Esophagus squamous epithelium (tissue), 5 donors: ENCODE measurements at places on chromosomes 7 and 10.

DNA sequence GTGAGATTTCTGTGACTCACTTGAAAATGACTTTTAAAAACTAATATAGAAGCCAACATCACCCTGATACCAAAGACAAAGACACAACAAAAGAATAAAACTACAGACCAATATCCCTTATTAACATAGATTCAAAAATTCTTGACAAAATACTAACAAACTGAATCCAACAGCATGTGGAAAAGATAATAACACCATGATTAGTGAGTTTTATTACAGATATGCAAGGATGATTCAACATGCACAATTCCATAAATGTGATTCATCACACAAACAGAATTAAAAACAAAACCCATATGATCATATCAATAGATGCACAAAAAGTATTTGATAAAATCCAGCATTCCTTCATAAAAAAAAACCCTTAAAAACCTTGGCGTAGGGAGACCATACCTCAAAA lies 6.5 kb downstream of the MGAM start:
- no peak for DNase-seq

DNA sequence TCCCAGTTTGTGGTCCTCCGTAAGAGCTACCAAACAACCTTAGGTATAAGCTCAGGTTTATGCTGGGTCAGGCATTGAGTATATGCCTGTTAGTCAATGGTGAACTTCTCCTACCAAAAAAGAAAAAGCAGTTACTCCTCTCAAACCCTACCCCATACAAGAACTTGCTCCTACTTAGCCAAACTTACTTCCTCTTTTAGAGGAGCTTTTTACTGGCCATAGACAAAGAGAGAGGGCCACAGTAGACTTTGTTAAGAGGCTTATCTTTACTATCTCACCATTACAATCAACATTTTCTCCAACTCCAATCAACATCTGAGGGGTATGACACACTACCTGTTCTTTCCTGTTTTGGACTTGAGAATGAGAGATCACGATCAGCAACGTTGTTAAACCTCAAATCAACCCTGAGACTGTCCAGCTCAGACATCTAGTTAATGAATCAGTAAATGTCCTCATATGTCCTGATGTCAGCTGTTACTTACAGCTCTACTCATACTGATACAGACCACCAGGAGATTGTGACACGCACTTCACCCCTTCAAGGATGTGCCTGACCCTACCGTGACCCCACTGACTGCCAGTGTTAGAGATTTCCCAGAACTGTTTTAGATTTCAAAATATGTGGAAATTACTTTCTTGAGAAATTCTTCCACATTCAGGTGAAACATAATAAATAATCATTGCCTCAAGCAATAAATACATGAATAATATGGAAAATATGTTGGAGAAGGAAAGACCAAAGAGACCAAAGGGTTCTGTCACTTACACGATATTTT lies 18.4 kb upstream of the CCDC71L start:
- DNase-seq, result no peak

GRCh38 chr7:83921941-83922607 lies 272.5 kb downstream of the SEMA3A start:
- DNase-seq, result no peak

GRCh38 chr7:150962553-150963399 lies 15.3 kb downstream of the KCNH2 start:
- no peak for DNase-seq

DNA sequence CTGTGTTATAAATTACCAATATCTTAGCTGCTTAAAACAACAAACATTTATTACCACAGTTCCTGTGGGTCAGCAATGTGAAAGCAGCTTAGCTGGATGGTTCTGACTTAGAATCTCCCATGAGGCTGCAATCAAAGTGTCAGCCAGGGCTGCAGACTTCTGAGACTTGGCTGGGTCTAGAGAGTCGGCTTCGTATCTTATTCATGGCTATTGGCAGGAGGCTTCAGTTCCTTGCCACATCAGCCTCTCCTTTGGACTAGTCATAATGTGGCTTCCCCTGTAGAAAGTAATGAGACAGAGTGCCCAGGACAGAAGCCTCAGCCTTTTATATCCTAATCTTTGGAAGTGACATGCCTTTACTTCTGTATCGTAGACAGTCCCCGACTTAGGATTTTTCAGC lies 27.3 kb downstream of the RALA start:
- no peak for DNase-seq

DNA sequence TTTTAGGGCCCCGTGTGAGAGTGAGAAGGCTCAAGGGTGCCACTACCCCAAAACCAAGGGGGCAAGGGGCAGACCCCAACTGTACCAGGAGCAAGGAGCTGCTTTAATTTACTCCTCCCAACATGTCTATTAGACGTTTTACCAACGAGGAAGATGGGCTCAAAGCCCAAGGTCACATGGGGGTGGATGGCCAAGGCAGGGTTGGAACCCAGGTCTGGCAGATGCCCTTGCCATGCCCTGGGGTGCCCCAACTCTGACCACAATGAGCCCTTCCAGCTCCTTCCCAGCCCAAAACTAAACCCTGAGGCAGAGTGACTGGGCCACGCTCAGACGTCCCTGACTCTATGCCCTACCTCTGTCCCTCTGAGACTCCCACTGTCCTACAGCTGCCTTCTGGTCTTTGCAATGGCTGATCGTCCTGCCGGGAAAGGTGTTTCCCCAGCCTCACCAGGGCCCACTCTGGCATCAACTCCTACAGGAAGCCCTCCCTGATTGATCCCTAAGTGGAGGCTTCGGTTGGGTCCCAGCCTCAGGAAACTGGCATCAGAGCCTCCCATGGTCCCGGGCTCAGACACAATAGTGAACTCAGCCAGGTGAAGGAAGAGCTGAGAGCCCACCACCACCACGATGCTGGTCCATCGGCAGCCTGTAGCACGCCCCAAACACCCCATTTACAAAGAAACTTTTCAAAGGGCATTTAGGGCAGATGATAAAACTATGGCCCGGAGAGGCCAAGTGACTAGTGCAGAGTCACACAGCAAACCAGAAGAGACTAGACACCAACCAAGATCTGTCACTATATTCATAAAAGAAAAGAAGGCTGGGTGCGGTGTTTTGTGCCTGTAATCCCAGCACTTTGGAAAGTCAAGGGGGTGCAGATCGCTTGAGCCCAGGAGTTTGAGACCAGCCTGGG lies 60.2 kb upstream of the MYL10 start:
- no peak for DNase-seq

GRCh38 chr10:8238986-8239385 lies 184.5 kb downstream of the GATA3 start:
- no peak for DNase-seq

DNA sequence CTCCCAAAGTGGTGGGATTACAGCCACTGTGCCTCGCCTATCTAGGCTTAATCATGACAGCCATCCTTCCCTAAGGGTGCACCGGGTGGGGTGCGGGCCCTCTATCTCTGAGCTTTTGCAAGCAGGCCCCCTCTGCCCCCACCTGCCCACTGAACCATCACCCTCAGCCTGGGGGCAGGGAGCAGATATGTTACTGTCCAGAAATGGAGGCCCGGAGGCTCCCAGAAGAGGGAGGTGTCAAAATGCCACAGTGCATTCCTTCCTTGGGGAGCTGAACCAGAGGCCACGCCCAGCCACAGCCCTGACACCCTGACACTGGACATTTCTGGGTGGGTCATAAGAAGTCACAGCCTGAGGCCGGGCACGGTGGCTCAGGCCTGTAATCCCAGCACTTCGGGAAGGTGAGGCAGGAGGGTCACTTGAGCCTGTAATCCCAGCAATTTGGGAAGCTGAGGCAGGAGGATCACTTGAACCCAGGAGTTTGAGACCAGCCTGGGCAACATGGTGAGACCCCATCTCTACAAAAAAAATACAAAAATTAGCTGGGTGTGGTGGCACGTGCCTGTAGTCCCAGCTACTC lies 129.8 kb upstream of the TNRC18 start:
- no peak for DNase-seq

DNA sequence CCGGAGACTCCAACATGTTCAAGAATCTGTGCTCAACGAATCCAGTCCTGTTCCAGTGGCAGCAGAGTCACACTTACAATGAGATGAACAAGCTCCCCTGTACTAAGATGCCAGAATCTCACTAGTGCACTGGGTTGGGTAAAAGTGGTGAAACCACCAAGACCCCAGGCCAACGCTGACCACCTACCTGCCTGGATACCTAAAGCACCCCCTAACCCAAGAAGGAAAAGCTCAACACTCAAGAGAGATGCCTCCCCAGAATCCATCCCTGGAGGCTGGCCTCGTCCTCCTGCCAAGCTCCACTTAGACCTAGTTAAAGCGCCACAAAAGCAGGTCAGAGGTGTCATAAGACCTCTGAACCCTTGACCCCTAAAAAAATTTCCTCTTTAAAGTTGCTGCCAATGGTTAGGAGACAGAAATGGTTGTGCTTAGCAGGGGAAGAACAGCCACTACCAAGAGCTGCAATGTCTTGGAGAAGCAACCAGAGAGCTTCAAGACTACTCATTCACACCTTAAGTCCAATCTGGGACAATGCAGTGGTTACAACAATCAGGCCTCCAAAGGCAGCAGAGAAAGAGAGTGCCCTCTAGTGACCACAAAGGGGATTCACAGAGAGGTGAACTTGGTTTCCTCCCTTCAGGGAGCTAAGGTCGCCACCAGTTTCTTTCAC lies 94.6 kb upstream of the MACROH2A2 start:
- DNase-seq, result no peak

DNA sequence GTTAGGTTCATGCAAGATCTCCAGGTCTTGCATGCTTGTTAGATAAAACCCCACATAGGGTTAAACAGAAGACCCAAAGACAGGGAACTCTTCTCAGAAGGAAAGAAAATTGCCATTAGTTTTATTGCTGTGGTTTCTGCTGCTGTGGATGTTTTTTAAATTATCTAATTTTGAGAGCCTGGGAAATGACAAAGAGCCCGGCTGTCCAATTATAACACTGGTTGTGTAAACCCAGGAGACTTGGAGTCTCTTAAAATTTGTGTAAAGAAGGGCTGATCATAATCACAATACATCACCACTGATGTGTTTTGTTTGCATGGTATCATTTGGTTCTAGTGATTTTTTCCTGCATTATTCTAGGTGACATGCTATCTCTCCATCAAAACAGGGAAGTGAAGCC lies 246.5 kb upstream of the MYO3A start:
- no peak for DNase-seq

- DNase-seq, result no peak
These were observed 84.4 kb downstream of the OTUD1 start for GRCh38 chr10:23523251-23523650.

DNA sequence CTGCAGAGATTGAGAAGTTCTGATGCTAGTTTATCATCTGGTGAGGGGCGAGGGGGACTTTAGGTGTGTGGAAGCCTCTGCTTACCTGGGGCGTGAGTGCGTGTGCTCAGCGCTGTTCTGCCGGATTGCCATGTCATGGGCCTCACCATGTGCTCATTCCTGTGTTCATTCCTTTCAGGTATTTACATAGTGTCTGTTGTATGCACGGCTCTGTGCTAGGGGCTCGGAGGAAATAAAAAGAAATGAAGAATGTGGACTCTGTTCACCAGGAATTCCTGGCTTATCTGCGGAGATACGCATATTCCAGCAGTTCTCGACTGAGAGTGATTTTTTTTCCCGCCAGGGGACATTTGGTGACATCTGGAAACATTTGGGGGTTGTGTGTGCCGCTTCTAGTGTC lies 152.0 kb downstream of the CAMK1D start:
- DNase-seq, result no peak

- DNase-seq, result no peak
These were observed 186.2 kb downstream of the MACC1 start for GRCh38 chr7:20030915-20031362.

DNA sequence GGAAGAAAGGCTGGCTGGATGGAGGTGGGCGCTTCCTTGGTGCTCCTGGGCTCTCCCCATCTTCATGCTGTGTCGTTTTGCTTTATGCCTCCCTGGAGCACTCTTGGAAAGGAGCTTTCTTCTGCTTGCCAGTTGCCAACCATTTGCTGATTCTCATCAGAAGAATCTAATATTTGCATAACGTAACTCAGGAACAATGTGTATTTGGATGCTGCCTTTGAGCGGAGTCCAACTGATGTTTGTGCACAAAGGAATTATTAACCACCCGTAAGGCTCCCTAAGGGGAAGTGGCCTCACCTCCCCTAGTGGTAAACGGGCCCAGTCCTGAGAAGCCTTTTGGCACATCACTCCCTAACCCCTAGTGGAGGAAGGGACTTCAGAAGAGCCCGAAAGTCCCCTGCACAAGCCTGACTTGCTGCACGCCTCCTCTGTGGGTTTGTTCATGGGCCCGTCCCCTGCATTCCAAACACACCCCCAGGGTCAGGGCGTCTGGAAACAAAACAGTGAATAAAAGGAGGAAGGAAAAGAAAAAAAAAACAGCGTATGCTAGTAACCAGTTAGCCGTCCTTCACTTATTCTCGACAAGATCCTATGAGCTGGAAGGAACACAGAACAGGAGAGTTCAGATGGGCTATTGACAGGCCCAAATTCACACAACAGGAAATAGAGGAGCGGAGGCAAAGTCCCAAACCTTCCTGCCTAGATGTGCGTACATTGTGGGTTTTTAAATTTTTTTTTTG lies 602.2 kb downstream of the LRMDA start:
- no peak for DNase-seq

DNA sequence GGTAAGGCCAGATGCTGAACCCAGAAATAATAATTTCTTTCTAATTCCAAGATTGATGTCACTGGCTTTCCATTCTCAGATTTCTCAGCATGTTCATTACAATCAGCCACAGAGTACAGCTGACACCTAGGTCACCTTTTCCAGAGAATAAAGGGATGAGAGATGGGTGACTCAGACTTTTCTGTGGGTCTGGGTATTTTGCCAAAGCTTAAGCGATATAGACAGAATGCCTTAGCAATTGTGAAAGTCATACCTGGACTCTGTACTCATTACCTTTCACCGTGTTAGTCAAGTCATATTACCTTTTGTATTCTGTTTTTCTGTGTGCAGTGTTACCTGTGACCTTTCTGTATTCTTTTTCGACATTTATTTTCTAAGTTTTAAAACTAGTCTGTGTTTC lies 10.6 kb upstream of the PRTFDC1 start:
- no peak for DNase-seq

- DNase-seq, result no peak
These were observed 2.2 kb downstream of the RAB18 start for GRCh38 chr10:27506280-27506679.

GRCh38 chr10:62861507-62861906 lies 45.3 kb upstream of the EGR2 start:
- DNase-seq, result no peak

DNA sequence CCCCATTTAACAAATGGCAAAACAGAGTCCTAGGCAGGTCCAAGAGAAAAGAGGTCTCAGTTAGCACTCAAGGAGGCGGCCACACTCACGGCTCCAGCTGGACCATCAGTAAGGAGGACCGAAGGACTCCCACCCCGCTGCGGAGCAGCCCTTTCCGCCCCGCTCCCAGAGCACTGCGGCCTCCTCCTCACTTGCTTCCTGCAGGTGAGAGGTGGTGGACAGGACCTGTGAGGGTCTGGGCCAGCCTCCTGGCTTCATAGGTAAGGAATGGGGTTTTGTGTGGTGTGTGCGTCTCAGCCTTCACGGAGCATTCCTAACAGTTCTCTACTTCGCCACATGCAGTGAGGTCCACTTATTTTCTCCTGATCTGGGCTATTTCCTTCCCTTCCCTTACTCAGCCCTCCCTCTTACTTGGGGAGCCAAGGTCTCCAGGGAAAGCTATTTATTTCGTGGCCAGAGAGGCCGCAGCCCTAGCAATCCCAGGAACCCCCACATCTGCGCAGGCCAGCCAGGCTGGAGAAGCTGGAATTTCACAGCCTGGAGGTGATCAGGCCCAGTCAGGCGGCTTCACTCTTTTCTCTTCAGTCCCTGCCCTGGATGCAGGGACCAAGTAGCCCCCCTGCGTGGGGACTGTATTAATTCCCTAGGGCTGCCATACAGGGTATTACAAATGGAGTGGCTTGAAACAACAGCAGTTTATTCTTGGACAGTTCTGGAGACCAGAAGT lies 45.9 kb downstream of the ZNF783 start:
- no peak for DNase-seq

GRCh38 chr7:151125846-151126481 lies 39.7 kb downstream of the AGAP3 start:
- DNase-seq, result no peak
